ENCODE measurements at places on chromosomes 16 and 17. TPM values are rescaled to one million over a fixed set of nuclear protein-coding genes. Genes with fewer than 3 reads are reported as not detected.

NME2 gene
- 51.9 TPM for polyA plus RNA-seq

SMIM36 gene
- not detected for polyA plus RNA-seq

NGFR gene
- polyA plus RNA-seq: 5.3 TPM

ITGAX gene
- 0.28 TPM for polyA plus RNA-seq

ZNRF1 gene
- 36.6 TPM for polyA plus RNA-seq
